Trophoblast cell (in vitro differentiated cells and primary cell): ENCODE measurements at places on chromosomes 12 and 14.

DNA sequence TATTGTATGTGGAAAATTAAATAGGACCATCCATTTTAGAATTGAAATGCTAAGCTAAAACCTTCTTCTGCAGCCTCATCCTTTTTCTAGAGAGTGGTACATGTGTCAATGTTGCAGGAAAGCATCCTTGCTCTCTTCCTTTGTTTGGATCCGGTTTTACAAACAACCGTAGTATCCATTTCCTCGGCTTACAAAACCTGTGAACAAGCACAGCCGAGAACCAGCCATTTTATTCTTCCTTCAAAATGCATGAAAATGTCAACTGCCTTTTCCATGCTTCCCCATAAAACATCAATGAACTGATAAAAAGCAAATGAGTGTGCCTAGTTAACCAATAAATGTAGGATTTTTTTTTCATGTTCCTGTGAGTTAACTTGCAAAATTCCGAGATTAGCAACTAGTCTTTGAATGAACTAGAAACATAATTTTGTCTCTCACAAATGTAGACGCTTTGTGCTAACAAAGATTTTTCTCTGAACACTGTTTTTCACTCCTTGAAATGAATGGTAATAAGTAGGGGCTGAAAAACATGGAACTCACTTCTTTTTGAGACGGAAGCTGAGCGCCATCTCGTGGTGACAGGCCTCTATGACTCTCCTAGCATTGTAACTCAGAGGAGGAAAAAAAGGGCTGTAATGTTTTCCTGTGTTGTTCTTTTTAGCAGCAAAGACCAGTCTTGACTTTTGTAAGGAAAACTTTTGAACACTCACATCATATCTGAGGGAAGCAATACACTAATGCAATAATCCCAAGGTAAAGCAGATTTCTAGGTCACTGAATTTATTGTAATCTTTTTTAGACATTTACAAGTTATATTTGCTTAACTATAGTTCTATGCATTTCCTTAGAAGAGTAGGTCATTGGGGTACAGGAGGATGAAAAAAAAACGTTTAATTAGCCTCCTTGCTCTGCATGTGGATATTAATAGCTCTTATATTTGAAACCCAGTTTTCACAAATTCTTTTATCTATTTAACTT, 157.4 kb upstream of the FOXG1 start:
- H3K27ac ChIP-seq, result no peak overlapping the region
- H3K4me3 ChIP-seq, result no peak overlapping the region
- no peaks in the 10 kb centered on the region for H3K36me3 ChIP-seq
- no peaks in the 10 kb centered on the region for H3K4me1 ChIP-seq

- no peaks in the 10 kb centered on the region for H3K36me3 ChIP-seq
- no peaks in the 10 kb centered on the region for H3K27me3 ChIP-seq
- H3K4me1 ChIP-seq, result no peaks in the 10 kb centered on the region
- H3K4me3 ChIP-seq, result no peak overlapping the region
- no peak for DNase-seq
- no peak overlapping the region for H3K27ac ChIP-seq
Measured at GRCh38 chr12:88445705-88446394, 134.4 kb downstream of the KITLG start.

GRCh38 chr14:76509311-76509710, 133.4 kb downstream of the ESRRB start:
- no peak for DNase-seq
- no peak overlapping the region for H3K4me3 ChIP-seq
- no peaks in the 10 kb centered on the region for H3K4me1 ChIP-seq
- H3K27ac ChIP-seq, result no peak overlapping the region

- H3K4me1 ChIP-seq, result no peaks in the 10 kb centered on the region
- no peaks in the 10 kb centered on the region for H3K27me3 ChIP-seq
- DNase-seq, result peak; percentile 57
- H3K36me3 ChIP-seq, result no peaks in the 10 kb centered on the region
- no peak overlapping the region for H3K27ac ChIP-seq
Measured at GRCh38 chr12:23055004-23055403, 430.0 kb downstream of the ETNK1 start.

- H3K4me3 ChIP-seq, result no peak overlapping the region
- DNase-seq, result no peak
- H3K27me3 ChIP-seq, result no peaks in the 10 kb centered on the region
- H3K36me3 ChIP-seq, result no peaks in the 10 kb centered on the region
- peak overlapping the region; percentile 34 for H3K27ac ChIP-seq
Measured at GRCh38 chr12:100824476-100824875, 29.9 kb downstream of the ANO4 start.

DNA sequence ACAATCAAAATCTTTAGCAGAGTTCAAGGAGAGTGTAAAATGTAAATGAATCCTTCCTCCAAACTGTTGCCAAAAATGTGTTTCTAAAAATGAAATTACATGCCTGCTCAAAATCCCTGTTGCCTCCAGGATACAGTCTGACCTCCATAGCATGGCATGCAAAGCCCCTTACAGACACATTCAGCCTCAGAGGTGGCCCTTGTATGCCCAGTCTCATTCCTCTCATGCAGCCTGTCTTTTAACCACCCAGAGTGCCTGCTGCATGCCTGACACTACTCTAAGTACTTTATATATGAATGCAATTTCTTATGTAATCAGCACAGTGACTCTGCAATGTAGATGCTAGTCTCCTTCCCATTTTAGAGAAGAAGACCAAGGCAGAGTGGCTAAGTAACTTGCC, 24.4 kb upstream of the PTPRQ start:
- DNase-seq, result no peak
- H3K36me3 ChIP-seq, result no peaks in the 10 kb centered on the region
- H3K4me1 ChIP-seq, result no peaks in the 10 kb centered on the region
- no peaks in the 10 kb centered on the region for H3K27me3 ChIP-seq
- no peak overlapping the region for H3K27ac ChIP-seq

- H3K4me3 ChIP-seq, result no peak overlapping the region
- H3K27me3 ChIP-seq, result no peaks in the 10 kb centered on the region
- H3K4me1 ChIP-seq, result no peaks in the 10 kb centered on the region
Measured at GRCh38 chr12:39443929-39444209, 949 bp upstream of the KIF21A start.

DNA sequence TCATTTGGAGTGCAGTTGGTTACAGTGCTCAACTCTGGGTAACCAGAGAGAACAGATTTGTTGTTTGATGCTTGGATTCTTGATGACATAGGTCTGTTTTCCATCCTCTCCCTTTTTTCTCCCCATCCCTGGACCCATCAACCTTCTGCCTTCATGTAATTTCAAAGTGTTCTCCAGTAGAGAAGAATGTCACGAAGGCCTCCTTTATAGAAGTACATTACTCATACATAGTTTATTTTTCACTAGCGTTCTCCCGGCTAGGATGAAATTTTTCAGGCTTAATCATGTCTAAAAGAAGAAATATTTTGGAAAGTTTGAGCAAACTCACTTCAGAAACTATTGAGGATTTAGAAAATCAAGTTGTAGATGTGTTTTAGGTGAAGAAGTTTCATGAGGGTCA, 20.9 kb upstream of the APPL2 start:
- no peak for DNase-seq
- H3K27ac ChIP-seq, result no peak overlapping the region
- H3K4me1 ChIP-seq, result peaks cover 8% of the 10 kb centered on the region
- H3K36me3 ChIP-seq, result no peaks in the 10 kb centered on the region
- no peaks in the 10 kb centered on the region for H3K27me3 ChIP-seq

DNA sequence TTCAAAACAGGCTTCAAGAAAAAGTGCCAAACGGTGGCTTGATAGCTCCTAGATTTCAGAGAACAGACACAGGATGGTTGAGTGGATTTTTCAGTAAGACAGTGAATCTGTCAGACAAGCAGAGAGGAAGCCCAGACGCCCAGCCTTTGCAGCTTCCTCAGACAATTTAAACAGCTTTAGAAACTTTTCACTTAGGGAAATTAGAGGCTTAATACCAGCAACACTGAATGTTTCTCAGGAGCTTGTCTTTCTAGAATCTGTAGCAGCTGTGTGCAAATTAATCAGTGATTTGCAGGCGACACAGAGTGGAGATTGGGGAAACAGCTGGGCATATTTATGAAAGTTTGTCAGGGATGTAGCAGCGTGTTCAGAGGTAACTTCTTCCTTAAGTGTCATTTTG, 362.1 kb downstream of the GALC start:
- H3K4me3 ChIP-seq, result no peak overlapping the region
- H3K36me3 ChIP-seq, result no peaks in the 10 kb centered on the region
- no peak for DNase-seq
- no peaks in the 10 kb centered on the region for H3K27me3 ChIP-seq
- no peak overlapping the region for H3K27ac ChIP-seq

- no peak for DNase-seq
- H3K36me3 ChIP-seq, result no peaks in the 10 kb centered on the region
- H3K27ac ChIP-seq, result no peak overlapping the region
Measured at GRCh38 chr12:29032446-29032845, 116.6 kb upstream of the FAR2 start.

- H3K4me3 ChIP-seq, result no peak overlapping the region
- H3K27me3 ChIP-seq, result no peaks in the 10 kb centered on the region
- DNase-seq, result no peak
- peaks cover 17% of the 10 kb centered on the region for H3K36me3 ChIP-seq
- H3K27ac ChIP-seq, result no peak overlapping the region
Measured at GRCh38 chr14:73743431-73743931, 29.3 kb upstream of the PNMA1 start.

GRCh38 chr14:69614592-69614991, 3.2 kb downstream of the SUSD6 start:
- no peak overlapping the region for H3K4me3 ChIP-seq
- H3K27ac ChIP-seq, result no peak overlapping the region
- DNase-seq, result no peak
- no peaks in the 10 kb centered on the region for H3K27me3 ChIP-seq
- no peaks in the 10 kb centered on the region for H3K36me3 ChIP-seq

DNA sequence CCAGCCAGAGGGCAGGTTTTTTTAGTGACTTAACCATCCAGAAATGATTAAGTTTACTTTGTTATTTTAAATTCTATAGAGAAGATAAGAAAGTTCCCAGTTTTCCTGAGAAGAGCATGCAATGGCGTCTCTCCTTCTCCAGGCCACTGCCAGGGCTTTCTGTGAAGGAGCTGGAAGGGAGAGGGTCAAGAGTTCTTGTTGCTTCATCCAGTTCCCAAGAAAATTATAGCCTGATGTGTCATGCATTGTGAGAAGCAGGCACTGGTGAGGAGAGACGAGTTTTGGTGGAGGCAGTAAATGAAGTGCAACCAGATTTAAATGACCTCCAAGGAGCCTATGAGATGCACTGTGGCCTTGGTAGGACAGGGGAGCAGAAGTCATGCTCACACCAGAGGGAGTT, 14.2 kb downstream of the ELK3 start:
- no peak overlapping the region for H3K27ac ChIP-seq
- H3K27me3 ChIP-seq, result no peaks in the 10 kb centered on the region
- H3K4me3 ChIP-seq, result no peak overlapping the region
- H3K4me1 ChIP-seq, result no peaks in the 10 kb centered on the region

GRCh38 chr12:131287015-131287937, 333.6 kb downstream of the ADGRD1 start:
- no peak overlapping the region for H3K4me3 ChIP-seq
- H3K27ac ChIP-seq, result no peak overlapping the region
- no peak for DNase-seq
- no peaks in the 10 kb centered on the region for H3K4me1 ChIP-seq
- no peaks in the 10 kb centered on the region for H3K27me3 ChIP-seq
- H3K36me3 ChIP-seq, result no peaks in the 10 kb centered on the region

GRCh38 chr12:31234955-31235867, 90.7 kb downstream of the SINHCAF start:
- no peaks in the 10 kb centered on the region for H3K36me3 ChIP-seq
- no peak overlapping the region for H3K4me3 ChIP-seq
- DNase-seq, result peak; percentile 36
- H3K4me1 ChIP-seq, result peaks cover 9% of the 10 kb centered on the region
- H3K27ac ChIP-seq, result no peak overlapping the region
- H3K27me3 ChIP-seq, result no peaks in the 10 kb centered on the region
